GM23248 (cell line): ENCODE measurements at places on chromosomes 7 and 10. TPM values are rescaled to one million over a fixed set of nuclear protein-coding genes. Genes with fewer than 3 reads are reported as not detected.

Gene BEND7
- polyA plus RNA-seq: 1.7 and 2.3 TPM in 2 replicates

Gene MAT1A
- not detected in 2 replicates for polyA plus RNA-seq

Gene PNLIPRP1
- polyA plus RNA-seq: not detected in 2 replicates

Gene NPFFR1
- polyA plus RNA-seq: not detected in 2 replicates

Gene POLD2
- 164 and 166 TPM in 2 replicates for polyA plus RNA-seq

Gene HIP1
- 6.1 and 6.2 TPM in 2 replicates for polyA plus RNA-seq

Gene ZNF503
- polyA plus RNA-seq: 15.4 and 15.7 TPM in 2 replicates

Gene SLC18A2
- 0.91 and 1.2 TPM in 2 replicates for polyA plus RNA-seq

Gene FAM180A
- polyA plus RNA-seq: 50.3 and 52.5 TPM in 2 replicates

Gene NT5C3A
- polyA plus RNA-seq: 40.2 and 40.4 TPM in 2 replicates

DNA sequence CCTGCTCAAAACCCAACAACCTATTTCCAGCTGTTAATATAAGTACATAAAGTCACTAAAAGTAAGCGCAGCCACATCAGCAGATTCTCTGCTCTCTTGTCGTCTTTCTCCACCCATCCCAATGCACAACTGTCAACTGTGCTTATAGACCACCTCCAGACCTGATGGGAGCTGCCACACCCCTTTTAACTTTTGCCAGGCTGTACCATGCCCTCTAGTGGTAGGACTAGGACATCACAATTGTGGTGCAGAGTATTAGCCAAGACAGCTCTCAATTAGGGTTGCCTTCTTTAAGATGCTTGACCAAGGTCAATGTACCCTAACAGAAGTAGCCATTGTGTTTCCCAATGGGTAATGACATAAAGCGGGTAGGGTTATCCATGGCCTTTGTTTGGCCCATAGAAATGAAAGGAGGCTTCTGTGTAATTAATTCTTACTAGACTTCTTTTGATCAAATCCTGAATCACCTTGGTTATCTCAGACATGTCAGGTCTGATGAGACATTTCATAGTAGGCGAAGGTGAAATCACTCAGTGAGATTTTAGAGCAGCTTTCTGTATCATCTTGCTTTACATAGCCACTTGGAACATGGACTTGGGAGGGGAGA, 68.1 kb downstream of the SCRN1 start:
- DNase-seq: peak; percentile 67

GRCh38 chr10:29757551-29758297, 123.0 kb upstream of the SVIL start:
- peak; percentile 16 for DNase-seq

DNA sequence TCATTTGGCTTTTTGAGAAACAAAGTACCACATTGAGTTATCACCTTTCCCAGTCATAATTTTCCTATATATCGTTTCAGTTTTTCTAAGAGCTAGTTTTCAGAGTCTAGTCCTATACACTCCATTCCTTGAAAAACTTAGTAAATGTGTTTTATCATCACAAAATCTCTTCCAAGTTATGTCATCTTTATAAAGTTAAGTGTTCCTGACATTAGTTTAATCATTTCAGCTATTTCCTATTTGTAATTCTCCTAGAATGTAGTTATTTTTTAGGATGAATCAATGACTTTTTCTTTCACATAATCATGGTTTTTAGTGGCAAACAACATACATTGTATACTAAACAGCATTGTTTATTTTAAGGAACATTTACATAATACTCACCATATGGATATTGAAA, 191.7 kb upstream of the BET1 start:
- DNase-seq: peak; percentile 11

DNA sequence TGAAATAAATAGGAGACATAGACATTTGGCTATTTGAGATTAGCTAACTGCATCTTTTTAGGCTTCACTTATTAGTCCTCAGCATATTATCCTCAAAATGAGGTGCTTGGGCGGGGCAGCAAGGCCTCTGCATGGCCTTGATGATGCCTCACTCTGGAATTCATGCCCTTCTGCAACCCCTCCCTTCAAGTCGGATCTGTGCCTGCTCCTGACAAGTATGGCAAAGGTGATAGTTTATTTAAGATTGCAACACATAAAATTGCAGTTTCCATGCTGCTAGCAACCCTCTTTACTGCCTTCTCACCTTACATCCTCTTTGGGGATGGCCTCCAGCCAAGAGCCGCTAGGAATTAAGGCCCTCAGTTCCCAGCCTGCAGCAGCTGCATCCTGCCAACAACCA, 241.3 kb upstream of the ADARB2 start:
- no peak for DNase-seq

GRCh38 chr7:159140170-159140910, 4.3 kb downstream of the VIPR2 start:
- no peak for DNase-seq

GRCh38 chr10:113045147-113046055, 95.4 kb downstream of the TCF7L2 start:
- DNase-seq: peak; percentile 96

DNA sequence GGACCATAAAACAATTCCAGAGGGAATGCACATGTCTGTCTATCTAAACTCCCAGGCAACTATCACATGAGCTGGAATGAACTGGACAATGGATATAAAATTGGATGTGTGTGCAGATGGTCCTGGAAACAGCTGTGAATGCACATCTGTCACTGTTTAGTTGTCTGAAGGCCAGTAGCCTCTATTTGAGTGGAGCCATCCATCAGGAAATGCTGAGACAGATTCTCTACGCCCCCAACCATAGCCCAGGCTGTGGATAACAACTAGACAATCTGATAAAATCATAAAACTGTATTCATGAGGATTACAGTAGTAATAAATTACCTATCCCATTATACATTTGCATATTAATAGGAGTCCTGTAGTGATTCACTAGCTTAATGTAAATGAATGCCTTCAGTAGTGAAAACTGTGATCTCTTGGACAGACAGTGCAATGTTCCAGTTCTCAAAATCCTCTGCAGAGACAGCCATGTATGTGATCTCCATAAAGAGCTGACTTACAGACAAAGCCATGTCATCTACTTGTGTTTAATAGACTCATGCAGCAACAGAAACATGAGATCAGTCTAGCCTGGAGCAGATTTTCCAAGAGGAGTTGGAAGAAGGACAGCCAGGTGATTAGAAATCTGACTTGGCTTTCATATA, 907.6 kb downstream of the KCNMA1 start:
- no peak for DNase-seq

- peak; percentile 91 for DNase-seq
Observed at GRCh38 chr10:24465124-24465874, 256.4 kb downstream of the KIAA1217 start.

- no peak for DNase-seq
Observed at GRCh38 chr10:66622050-66622449, 303.8 kb upstream of the LRRTM3 start.

DNA sequence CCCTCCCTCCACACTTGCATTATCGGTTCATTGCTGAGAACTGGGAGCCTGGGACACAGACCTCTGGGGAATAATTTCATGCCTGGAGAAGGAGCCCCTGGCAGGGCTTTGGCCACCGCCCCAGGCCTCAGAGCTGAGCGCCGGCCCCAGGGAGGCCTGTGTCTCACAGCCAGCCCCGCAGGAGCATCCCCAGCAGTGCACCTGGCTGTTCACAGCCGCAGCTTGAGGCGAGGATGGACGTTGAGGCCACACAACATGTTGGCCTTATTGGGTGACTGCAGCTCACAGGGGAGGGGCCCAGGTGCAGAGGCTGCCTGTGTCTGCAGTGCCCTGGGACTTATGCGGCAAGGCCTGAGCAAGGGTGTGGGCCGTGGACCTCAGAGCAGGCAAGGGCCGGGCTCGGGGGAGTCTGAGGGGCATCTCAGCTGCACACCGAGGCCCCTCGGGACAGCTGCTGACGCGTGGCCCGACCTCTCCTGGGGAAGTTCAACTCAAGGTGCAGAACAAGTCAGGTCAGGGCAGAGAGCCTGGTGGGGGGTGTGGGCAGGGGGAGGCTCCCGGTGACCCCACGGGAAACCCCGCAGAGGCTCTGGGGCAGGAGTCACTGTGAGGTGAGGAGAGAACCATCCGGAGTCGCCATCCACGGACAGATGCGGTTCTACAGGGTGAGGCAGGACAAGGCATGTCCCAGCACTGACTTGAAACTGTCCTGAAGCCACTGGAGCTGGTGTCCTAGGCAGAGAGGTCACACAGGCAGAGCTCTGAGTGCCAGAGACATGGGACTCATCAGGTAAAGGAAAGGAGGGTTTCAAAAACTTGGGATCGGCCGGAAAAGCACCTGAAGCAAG, 13.1 kb upstream of the UBE3C start:
- no peak for DNase-seq

DNA sequence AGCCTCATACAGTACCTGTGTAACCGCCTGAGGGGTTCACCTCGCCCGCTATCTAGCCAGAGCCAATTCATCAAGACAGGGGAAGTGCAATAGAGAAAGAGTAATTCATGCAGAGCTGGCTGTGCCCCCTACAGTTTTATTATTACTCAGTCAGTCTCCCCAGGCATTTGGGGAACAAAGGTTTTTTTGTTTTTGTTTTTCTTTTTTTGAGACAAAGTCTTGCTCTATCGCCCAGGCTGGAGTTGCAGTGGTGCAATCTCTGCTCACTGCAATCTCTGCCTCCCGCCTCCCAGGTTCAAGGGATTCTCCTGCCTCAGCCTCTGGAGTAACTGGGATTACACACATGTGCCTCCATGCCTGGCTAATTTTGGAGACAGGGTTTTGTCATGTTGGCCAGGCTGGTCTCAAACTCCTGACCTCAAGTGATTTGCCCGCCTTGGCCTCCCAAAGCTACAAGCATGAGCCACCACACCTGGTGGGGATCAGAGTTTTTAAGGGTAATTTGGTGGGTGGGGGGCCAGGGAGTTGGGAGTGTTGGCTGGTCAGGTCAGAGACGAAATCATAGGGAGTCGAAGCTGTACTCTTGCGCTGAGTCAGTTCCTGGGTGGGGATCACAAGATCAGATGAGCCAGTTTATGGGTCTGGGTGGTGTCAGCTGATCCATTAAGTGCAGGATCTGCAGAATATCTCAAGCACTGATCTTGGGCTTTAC, 116.5 kb downstream of the MARCHF5 start:
- DNase-seq: no peak

DNA sequence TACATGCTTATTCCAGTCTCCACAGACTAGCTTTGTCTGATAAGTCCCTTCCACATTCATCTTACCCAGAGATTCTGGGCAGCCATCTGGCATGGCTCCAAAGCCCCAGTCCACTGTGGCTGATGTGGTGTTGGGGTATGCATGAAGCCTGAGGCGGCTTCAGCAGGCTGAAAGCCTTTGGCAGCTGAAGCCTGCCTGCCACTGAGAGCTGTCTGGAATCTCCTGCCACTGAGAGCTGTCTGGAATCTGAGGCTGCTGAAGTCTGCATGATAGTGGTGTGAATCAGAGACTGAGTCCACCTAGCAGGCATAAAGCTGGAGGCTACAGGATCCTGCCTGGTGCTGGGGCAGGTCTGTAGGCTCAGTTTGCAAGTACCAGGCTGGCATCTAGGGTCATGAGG, 87.1 kb downstream of the DYNC1I1 start:
- DNase-seq: peak; percentile 71

DNA sequence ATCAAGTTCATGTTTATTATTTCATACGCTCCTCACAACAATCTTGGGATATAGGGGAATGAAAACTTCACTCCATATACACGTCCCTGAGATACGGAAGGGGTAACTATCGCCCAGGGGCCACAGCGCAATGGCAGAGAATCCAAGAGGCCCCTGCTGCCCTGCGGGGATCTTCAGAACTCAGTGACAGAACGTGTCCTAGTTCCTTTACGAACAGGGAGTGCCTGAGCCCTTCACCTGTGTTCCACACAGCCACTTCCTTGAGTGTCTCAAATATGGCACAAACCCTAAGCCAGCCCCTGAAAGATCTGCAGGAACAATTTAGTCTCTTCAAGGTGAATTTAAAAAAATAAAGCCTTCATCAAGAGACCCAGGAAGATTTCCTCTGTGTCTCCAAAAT, 25.9 kb downstream of the LYZL1 start:
- no peak for DNase-seq

DNA sequence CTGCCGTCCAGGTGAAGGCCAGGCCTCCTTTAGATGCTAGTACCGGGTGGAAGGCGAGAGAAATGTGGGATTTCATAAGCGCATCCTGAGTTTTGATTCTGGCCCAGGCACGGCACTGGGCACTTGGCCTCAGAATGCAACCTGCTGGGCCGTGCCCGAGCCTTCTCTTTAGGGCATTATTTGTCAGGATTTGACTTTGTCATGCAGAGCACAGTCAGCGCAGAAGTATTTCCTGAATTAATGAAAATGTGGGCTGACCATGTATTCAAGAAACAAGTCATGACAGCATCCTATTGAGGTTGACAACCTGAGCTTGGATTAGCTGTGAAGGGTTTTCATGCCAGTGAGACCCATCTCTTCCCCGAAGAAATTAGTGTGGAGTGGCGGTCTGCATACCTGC, 34.4 kb downstream of the RCC1L start:
- peak; percentile 38 for DNase-seq

DNA sequence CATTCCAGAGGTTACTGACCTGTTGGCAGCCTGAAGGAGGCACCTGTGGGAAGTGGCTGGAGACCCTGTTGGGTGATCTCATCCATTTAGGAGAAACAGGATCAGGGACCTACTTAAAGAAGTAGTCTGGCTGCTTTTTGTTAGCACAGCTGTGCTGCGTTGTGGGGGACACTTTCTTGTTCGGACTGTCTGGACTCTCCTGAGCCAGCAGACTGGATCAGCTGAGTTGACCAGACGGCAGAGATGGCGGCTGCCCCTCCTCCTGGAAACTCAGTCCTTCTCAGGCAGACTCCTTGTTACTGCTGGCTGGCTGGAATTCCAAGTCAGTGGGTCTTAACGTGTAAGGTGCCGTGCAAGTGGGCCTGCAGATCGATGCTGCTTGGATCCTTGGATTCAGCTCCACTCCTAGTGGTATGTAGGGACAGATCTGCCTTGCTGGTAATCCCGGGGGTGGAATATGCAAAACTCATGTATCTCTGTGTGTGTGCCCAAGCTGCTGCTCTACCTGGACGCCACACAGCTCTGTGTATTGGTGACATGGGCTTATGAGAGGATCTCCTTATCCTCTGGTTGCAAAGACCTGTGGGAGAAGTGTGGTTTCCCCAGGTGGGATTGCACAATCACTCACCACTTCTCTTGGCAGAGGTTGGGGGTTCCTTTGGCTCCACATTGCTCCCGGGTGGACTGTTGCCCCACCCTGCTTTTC, 87.3 kb downstream of the CCSER2 start:
- no peak for DNase-seq

GRCh38 chr7:143325240-143325639, 9.3 kb downstream of the CLCN1 start:
- no peak for DNase-seq

DNA sequence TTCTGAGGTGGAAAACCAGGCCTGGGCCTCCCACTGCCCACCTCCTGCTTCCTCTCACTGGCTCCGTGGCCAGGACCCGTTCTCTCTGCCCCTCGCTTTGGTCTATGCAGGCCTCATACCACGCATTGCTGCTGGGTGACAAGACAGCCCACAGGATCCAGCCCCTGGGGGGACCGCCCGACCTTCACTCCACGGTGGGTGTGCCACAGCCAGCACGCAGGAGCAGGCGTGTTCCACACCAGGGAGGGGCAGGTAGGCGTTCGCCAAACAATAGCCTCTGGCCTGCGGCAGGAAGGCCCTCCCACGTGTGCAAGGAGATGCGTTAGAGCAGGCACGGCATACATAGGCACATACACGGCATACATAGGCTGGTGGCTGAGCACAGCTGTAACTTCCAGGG, 233.4 kb downstream of the WDR37 start:
- peak; percentile 5 for DNase-seq
